A549 (cell line): ENCODE measurements at places on chromosomes 12 and 14. TPM values are rescaled to one million over a fixed set of nuclear protein-coding genes. Genes with fewer than 3 reads are reported as not detected.

- DNase-seq, result no peak
These were observed 3.9 kb downstream of the MPHOSPH9 start for GRCh38 chr12:123229051-123229450.

DNA sequence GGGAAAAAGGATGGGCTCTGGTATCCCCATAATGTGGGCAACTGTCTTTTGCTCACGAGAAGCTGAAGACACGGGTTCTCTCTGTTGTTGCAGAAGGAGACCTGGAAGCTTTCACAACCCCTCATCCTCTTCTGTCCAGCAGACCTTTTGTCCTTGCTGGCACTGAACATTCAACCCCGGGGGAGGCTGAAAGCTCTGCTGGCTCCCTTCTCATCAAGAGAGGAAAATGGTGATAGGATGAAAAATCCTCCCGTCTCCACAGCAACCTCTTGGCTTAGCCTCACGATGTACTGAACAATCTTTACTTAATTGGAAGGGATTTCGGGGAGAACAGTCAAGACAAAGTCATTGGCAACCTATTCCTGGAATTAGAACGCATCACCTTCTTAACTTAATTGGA is 39.0 kb downstream of the ELK3 start:
- no peak for DNase-seq

DNA sequence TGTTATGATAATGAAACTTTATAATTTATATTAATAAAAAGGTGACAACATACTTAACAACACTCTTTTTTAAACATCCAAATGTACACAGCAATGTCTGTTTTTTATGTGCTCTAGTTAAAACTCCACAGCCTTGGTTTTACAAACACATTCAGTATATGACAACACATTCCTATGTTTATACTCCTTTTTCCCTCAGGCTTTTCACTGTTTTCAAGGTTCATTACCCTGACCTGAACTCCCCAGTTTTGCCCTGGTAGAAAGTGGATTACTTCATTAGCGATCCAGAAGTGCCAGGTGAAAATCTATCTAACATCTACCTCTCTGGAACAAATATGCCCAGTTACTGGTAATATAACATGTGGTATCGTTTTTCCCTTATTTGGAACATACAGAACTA is 340.2 kb upstream of the DDHD1 start:
- DNase-seq, result no peak

DNA sequence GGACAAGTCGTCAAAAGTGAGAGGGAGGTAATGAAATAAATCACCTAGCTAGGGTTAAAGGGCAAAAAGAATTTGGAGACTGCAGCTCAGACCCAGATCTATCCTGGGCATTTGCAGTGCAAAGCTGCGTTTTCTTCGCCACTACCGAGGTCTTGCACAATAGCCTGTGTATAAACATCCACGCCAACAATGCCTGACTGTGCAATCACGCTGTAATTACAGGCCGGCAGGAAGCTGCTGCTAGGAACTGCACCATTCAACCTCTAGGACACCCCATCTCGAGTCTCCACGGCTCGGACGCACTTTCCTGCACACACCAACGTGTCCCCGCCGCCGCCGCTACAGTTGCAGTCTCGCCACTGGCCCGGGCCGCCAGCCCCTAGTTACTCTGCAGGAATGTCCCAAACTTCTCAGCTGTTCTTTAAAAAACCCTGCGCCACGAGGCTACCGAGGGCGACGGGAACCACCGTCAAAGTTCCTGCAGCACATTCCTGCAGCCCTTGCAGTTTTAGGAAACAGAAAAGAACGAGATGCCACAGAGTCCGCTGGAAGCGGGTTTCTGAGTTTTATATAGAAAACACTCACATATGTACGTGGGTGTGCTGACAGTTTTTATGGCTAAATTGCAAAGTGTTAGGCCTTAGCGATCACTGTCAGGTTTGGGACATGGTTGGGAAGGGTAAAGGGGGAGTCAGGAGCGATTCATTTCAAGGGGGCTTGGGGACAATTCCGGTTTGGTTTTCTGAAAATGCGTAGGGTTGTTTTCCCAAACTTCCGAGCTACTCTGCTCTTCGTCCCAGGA is 65.6 kb upstream of the PTGR2 start:
- peak; percentile 60 for DNase-seq

Gene TRIM9
- polyA plus RNA-seq, result 4.8 to 5.7 TPM (median 5.4 TPM) in 3 replicates

Gene RDH16
- 0.06 to 0.09 TPM (median 0.08 TPM) in 3 replicates for polyA plus RNA-seq

Gene DCAF11
- 22.2 to 31.4 TPM (median 30.7 TPM) in 3 replicates for polyA plus RNA-seq

Gene SENP1
- polyA plus RNA-seq, result 11.9 to 16.1 TPM (median 13.9 TPM) in 3 replicates

- DNase-seq, result no peak
These were observed 2.0 kb downstream of the RIMBP2 start for GRCh38 chr12:130714091-130714590.

- peak; percentile 22 for DNase-seq
These were observed 606 bp downstream of the CINP start for GRCh38 chr14:102362084-102362483.

GRCh38 chr14:72582582-72582981 is 311.3 kb downstream of the DPF3 start:
- DNase-seq, result no peak

DNA sequence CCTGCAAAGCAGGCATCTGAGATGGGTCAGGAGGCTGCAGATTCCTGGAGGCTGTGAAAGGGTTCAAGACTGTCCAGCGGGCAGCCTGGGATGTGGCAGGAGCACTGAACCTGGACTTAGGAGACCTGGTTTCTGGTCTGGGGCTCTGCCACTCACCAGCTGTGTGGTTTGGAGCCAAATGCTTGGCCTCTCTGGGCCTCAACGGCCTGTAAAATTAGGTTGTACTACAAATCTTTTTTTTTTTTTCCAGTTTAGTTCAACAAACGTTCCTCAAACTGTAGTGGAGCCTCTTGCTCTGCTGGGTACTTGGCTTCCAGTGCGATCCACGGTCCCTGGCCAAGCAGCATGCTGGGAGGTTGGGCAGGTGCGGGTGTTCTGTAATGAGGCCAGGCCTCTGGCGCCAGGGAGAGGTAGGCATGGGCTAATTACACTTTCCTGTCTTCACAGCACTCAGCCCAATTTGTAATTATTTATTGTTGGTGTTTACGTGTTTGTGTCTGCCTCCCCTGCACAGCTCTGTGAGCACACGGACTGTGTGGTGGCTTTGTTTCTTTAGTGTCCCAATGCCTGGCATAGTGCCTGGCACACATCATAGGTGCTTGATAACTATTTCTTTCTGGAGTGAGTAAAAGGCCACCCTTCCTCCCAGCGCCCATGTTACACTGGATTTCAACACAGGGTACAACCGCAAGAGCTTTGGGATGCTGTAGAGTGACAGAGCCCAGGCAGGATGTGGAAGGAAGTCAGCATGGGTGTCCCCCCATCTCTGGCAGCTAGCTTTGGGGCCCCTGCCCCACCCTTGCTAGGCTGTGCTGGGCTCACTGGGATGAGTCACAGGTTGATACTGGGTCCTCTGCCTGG is 5.8 kb upstream of the KRT80 start:
- DNase-seq, result no peak

DNA sequence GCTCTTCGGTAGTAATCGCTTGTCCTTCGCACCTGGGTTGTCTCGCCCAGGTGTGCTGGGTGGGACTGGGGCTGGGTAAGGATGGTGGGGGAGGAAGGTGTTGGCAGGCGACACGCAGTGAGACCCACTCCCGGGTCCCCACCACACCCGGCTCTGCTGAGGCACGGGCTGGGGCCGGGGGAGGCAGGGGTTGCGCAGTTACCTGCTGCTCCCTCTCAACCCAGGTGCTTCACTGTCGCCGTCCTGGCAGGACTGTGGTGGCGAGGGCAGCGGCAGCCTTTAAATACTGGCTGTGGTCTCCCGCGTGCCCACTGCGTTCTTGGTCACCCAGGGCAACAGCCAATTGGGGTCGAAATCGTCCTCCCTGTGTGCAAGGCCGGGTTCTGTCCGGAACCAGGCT is at the start of gene CCER1:
Gene CCER1, minus strand, starts transcription at position 256 of the 400 bp plus-strand sequence. CDS start 434 bp downstream, outside the sequence.
- DNase-seq, result no peak

Gene ANKRD33
- not detected in 3 replicates for polyA plus RNA-seq

DNA sequence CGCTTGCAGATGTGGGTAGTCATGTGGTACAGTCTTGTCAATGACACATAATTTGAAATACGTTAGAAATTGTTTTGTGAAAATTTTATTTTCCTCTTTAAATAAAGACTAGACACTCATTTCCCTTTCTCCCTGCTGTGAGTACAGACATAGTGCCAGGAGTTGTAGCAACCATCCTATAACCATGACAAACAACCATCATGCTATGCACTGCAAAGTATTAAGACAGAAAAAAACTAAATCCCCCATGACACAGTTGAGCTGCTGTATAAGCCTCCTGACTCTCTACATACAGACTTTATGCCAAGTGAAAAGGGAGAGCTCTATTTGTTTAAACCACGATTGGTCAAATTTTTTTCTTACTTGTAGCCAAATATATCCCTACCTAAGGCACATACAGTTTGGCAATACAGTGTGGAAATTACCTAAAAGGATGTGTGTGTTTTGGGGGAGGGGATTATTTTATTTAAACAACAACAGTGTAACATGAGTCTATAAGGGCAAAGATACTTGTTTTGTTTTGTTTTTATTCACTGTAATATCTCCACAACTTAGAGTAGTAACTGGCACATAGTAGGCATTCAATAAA is 45.0 kb upstream of the KRR1 start:
- peak; percentile 25 for DNase-seq

DNA sequence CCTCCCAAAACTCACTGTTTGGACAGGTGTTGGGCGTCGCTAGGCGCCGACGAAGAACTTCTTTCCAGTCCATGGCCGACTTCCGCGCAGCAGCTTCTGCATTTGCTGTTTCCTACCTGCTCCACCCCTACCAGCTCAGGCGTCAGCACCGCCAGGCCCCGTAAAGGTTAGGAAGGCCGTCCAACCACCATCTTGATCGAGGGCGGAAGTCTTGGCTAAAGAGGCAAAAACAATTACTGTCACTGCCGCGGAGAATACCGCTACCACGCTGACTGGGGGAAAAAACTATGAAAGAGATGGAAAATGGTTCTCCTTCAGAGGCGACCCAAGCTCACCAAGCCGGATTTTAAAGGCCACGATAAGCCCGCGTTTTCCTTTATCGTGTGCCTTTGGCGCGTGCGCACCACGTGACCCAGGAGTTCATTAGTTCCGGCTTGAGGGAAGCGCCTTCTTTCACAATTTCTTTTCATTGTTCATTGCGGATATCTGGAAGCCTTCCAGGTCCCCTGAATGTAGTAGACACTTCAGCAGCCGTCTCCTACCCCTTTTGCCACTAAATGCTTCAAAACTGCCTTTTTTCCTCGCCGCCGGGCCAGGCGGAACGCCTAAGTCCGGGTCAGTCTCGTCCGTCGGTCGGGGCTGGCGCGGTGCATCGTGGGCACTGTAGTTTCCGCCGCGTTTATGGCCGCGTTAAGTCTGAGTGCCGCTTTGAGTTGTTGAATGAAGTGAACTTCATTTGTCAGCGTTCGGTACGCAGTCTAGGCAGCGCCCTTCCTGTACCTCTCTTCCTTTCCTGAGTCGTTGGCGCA is at the start of the genes PPP2R3C and PRORP:
Gene PPP2R3C, minus strand, starts transcription at position 104 of the 809 bp plus-strand sequence. Its CDS starts 31 bp downstream, at position 73.
Gene PRORP, plus strand, starts transcription at position 666 of the 809 bp plus-strand sequence. CDS start 694 bp downstream, outside the sequence.
- DNase-seq, result peak; percentile 74

DNA sequence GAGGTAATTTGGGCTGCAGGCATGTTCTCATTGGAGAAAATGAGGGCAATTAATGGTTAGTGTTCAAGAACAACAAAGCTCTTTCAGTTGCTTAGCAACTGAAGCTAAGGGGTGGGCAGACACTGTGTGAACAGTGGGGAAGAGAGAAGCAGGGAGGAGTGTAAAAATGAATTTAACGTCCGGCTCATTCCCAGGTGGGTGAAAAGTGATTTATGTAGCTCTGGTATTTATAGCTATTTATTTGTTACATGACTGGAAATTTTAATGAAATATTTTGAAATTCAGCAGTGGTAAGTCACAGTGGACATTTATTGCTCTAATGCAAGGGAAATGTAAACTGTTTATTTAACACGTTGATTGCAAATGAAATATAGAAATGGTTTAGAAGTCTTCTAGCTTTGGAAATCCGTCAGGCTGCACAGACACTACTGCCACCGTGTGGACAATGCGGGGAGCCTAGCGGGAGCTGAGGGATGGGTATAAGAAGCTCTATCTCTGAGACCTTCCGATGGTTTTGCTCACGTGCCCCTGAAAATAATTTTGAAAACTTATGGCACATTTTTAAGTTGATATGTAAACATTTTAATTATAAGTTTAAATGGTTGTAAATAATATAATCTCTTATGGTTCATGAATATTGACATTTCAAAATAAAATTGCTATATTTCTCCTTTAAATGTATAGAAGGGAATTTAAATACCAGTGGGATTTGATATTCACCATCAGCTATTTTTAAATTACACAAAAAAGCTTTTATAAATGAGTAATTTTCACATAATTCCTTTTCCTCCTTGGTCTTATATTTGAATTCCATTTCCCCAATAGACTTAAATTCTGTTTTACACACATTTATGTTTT is 54.4 kb downstream of the E2F7 start:
- peak; percentile 76 for DNase-seq

GRCh38 chr14:79436335-79436734 is 775.0 kb downstream of the DIO2 start:
- DNase-seq, result no peak

- no peak for DNase-seq
These were observed 35.5 kb downstream of the KRT80 start for GRCh38 chr12:52156311-52156710.

DNA sequence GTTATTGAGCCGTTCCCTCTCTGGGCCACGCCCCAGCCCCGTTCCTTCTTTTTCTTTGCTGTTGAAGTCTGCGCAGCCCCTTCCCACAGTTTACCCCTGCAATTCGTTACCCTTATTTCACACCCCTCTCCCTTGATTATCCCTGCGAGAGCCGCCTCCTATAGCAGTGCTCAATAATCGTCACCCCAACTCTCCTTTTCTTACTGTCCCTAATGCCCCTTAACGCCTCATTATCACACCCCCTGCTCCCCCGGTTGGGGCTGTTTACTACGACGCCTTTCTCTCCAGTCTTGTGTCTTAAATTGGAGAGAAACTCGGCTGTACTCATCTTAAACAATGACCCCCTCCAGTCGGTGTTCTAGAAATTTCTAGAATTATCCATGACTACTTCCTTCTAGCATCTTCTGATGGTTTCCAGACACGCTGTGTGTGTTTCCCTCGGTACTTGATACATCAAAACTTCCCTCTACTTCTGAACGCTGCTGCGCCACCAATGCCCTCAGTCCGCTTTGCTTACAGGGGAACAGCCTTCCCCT is 713 bp upstream of the FBXL14 start:
- no peak for DNase-seq

DNA sequence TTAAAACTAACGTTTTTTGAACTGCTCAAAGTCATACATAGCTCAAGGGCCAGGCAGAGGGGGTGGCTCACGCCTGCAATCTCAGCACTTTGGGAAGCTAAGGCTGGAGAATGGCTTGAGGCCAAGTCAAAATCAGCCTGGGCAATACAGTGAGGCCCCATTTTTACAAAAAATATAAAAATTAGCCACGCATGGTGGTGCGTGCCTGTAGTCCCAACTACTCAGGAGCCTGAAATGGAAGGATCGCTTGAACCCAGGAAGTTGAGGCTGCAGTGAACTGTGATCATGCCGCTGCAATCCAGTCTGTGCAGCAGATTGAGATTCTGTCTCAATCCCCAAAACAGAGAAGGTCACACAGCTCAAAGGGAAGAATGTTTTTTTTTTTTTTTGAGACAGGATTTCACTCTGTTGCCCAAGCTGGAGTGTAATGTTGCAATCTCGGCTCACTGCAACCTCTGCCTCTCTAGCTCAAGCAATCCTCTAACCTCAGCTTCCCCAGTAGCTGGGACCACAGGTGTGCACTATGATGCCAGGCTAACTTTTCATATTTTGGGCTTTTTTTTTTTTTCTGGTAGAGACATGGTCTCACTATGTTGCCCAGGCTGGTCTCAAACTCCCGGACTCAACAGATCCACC is 2.9 kb downstream of the RBM23 start:
- no peak for DNase-seq

Gene ZNF219
- polyA plus RNA-seq, result 21.5 to 31.0 TPM (median 29.8 TPM) in 3 replicates

Gene PTPRO
- polyA plus RNA-seq, result 0.04 TPM in 1 of 3 replicates, not detected in the others

Gene TTLL5
- 18.4 to 19.7 TPM (median 18.8 TPM) in 3 replicates for polyA plus RNA-seq
